Camera-type eye (tissue), 1 donor: ENCODE measurements at places on chromosomes 2 and 18. TPM values are rescaled to one million over a fixed set of nuclear protein-coding genes. Genes with fewer than 3 reads are reported as not detected.

The EGR4 gene
- not detected for total RNA-seq

The RGPD3 gene
- total RNA-seq = 1.3 TPM

The DNAJC27 gene
- 22.6 TPM for total RNA-seq

The TWSG1 gene
- total RNA-seq = 81.7 TPM

The IL37 gene
- not detected for total RNA-seq

The CCDC74B gene
- total RNA-seq = 13.4 TPM

The CCDC93 gene
- 51.2 TPM for total RNA-seq

The SPATS2L gene
- total RNA-seq = 76.5 TPM

The IL1F10 gene
- not detected for total RNA-seq

The LONRF2 gene
- total RNA-seq = 20.6 TPM

The TFCP2L1 gene
- 1.1 TPM for total RNA-seq

The LIMS4 gene
- total RNA-seq = not detected

The VWC2L gene
- 11.5 TPM for total RNA-seq

The AMER3 gene
- total RNA-seq = 11.8 TPM

The GKN2 gene
- total RNA-seq = not detected

The FOSL2 gene
- total RNA-seq = 35.8 TPM
